ENCODE measurements at places on chromosomes 2 and 18. TPM values are rescaled to one million over a fixed set of nuclear protein-coding genes. Genes with fewer than 3 reads are reported as not detected.

DNA sequence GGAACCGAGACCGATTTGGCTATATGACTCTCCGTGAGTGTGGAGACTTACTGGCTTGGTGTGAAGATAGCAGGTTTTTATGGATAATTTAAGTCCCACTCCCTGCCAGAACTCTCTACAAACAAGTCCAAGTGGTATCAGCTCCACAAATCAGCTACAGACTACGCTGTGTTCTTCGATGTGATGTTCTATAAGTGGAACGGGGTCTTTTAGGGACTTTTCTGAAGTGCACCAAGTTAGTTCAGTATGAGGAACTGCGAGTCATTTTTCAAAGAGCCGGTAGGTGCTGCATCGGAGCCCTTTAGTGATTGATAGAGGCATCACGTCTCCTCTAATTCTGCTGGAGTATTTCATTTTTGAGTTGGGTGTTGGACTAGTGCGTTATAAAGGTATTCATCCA lies 107.1 kb downstream of the TSHZ1 start:
- DNase-seq = no peak
- peaks cover 34% of the 10 kb centered on the region for H3K27me3 ChIP-seq
- peaks cover 2% of the 10 kb centered on the region for H3K4me1 ChIP-seq
- H3K27ac ChIP-seq = no peak overlapping the region

DNA sequence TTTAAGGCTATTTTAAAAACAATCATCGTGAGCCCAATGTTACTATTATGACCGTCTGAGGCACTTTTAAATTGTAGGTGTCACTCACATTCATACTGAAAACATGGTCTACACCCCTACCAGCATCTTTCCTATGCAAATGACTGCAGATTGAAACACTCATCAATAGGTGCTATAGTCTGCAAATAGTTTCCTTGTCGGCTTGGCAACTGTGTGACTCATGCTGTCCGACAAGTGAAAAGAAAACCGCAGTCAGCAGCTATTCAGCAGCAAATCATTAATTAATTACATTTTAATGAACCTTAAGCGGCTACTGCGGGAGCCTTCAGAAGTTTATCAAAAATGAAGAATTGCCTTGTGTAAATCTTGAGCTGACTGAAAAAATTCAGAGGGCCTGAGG lies 134.4 kb downstream of the FIGN start:
- no peak overlapping the region for H3K27ac ChIP-seq
- H3K27me3 ChIP-seq = no peaks in the 10 kb centered on the region
- H3K4me3 ChIP-seq = no peak overlapping the region
- no peaks in the 10 kb centered on the region for H3K36me3 ChIP-seq

MOGAT1 gene
- total RNA-seq = not detected

DNA sequence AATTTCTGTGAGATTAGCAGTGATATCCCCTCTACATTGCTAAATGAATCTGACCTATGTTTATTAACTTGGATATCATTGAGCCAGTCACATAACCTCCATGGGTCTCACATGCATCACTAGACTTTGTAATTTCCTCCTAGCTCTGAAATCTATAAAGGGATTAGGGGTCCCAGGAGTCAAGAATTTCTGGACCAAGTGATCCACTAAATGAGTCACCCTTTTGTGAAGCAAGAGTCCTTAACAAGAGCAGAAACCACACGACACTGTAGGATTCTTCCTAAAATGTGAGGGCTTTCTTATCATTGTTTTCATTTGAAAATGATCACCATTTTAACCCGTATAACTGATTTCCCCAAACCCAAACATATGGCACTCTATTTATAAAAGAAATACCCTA lies 90.3 kb downstream of the DHRS9 start:
- H3K4me3 ChIP-seq = no peak overlapping the region
- H3K4me1 ChIP-seq = no peaks in the 10 kb centered on the region
- DNase-seq = no peak
- no peak overlapping the region for H3K27ac ChIP-seq
- H3K36me3 ChIP-seq = peaks cover 2% of the 10 kb centered on the region
- peaks cover 55% of the 10 kb centered on the region for H3K27me3 ChIP-seq

GRCh38 chr2:10414591-10414990 lies 33.5 kb downstream of the ODC1 start:
- H3K4me1 ChIP-seq = no peaks in the 10 kb centered on the region
- no peaks in the 10 kb centered on the region for H3K36me3 ChIP-seq
- H3K27me3 ChIP-seq = no peaks in the 10 kb centered on the region
- no peak overlapping the region for H3K4me3 ChIP-seq

HTR2B gene
- total RNA-seq = not detected

NIF3L1 gene
- total RNA-seq = 10.6 TPM

DNA sequence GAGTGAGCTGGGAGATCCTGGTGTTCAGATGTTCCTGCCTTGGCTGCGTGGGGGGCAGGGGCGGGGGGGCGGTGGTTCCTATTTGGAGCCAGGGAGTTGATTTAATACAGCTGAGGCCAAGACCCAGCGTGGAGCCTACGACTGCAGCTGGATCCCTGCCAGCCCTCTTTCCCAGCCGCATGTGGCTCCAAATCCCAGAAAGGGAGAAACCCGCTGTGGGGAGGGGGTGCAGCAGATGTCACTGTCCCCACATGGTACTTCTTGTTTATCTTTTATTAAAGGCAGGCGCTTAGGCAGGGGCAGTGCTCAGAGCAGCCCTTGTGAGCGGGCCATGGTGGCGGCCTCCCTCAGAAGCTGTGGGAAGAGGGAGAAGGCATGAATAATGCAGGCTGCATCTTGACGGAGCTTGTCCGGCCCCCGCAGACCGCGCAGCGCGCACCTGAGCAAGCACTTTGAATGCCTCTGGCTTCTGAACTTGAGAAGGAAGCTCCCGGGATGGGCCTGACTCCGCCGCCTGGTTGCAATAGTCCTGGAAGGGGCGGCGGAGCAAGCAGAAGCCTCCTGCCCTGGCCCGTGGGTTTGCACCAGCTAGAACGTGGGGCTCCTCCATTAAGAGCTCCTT lies 112.1 kb downstream of the GLI2 start:
- H3K36me3 ChIP-seq = no peaks in the 10 kb centered on the region
- peaks cover 7% of the 10 kb centered on the region for H3K27me3 ChIP-seq
- H3K4me3 ChIP-seq = no peak overlapping the region
- H3K4me1 ChIP-seq = no peaks in the 10 kb centered on the region
- no peak overlapping the region for H3K27ac ChIP-seq
- no peak for DNase-seq

RGPD4 gene
- total RNA-seq = 0.39 TPM

DNA sequence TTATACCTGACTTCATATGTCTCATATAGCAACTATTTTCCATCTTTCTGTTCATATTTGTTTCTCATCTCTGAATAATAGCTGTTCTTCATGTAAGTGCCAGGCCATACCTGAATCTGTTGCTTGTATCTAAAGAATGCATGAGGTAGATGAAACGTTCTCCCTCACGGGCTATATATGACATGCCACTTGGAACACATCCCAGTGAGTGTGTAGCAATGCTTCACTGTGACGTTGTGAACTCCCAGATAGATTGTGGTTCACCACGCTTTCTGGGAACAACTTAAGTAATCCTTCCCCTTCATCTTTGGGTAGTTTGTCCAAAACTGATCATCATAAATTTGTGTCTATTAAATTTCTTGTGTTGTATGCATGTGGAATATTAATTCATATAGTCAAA lies 60.1 kb downstream of the RDH14 start:
- peaks cover 55% of the 10 kb centered on the region for H3K27me3 ChIP-seq
- no peaks in the 10 kb centered on the region for H3K4me1 ChIP-seq
- H3K4me3 ChIP-seq = no peak overlapping the region
- H3K27ac ChIP-seq = no peak overlapping the region
- no peaks in the 10 kb centered on the region for H3K36me3 ChIP-seq

GRCh38 chr18:39523281-39523680 lies 1957.7 kb upstream of the CELF4 start:
- no peak overlapping the region for H3K27ac ChIP-seq
- H3K4me1 ChIP-seq = no peaks in the 10 kb centered on the region
- H3K27me3 ChIP-seq = no peaks in the 10 kb centered on the region
- H3K36me3 ChIP-seq = no peaks in the 10 kb centered on the region
- DNase-seq = no peak

DNA sequence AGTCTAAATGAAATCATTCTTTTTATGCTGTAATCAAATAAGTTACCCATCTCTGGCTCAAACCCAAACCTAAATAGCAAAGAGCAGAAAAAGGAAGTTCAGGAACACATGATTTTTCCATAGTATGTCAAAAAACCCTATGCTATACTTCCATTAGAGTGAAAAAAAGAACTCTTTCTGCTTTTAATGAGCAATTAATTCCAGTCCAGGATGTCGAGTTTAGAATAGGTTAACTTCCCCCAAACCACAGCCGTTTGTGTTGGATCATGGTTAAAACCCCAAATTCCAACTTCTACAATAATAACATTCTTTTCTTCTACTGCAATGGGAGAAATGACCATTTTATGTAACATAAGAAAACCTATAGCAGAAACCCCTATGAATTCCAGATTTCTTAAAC lies 171.1 kb upstream of the NRP2 start:
- DNase-seq = no peak
- no peak overlapping the region for H3K4me3 ChIP-seq
- no peak overlapping the region for H3K27ac ChIP-seq
- H3K36me3 ChIP-seq = no peaks in the 10 kb centered on the region

PTPRM gene
- 44.8 TPM for total RNA-seq

LDLRAD4 gene
- 120 TPM for total RNA-seq

GRCh38 chr2:25314514-25315315 lies 27.0 kb downstream of the DNMT3A start:
- peak; percentile 48 for DNase-seq
- no peaks in the 10 kb centered on the region for H3K27me3 ChIP-seq
- H3K36me3 ChIP-seq = peaks cover 2% of the 10 kb centered on the region
- peak overlapping the region; percentile 88 for H3K27ac ChIP-seq
- H3K4me1 ChIP-seq = peaks cover 38% of the 10 kb centered on the region

GRHL1 gene
- total RNA-seq = 3.7 TPM

All from T-helper 17 cell (primary cell).